Omental fat pad (tissue), 4 donors: ENCODE measurements at places on chromosomes 1 and 21.

GRCh38 chr1:159015440-159015909, 5.8 kb downstream of the IFI16 start:
- no peak for DNase-seq

DNA sequence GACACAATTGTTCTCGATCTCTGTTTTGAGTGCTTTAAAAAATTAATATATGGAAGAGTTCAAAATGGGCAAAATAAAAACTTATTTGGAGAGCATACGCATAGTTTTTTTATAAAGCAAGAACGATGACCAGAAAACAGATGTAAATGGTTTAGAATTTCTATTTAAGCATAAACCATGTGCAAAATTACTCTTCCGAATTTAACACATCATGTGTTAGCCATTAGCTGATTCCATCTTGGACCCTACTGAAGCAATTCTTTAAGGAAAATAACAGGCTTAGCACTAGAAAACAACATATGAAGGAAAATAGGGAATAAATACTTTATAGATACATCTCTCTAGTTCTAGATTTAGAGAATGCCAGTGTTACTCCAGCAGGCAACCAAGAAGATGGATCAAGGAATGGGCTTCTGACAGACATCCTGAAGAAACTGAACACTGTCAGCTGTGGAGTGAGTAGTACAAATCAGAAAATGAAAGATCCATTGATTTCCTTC, 26.7 kb downstream of the CDC7 start:
- DNase-seq: no peak

DNA sequence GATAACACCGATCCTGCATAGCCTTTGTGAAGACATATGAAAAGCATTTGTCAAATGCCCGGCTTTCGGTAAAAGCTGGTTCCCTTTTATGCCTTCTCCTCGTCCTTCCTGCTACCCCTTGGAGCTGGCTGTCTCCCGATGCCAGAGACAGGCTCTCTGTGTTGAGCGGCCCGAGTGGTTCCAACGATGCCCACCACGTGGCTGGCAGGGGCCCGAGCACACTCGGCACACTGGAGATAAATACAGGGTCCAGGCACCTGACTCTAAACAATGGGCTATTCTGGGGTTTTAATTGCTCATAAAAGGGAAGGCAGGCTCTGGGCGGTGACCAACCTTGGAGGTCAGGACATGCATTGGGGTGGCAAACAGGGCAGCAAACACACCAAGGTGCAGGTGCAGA, 207.1 kb downstream of the HIVEP3 start:
- no peak for DNase-seq

DNA sequence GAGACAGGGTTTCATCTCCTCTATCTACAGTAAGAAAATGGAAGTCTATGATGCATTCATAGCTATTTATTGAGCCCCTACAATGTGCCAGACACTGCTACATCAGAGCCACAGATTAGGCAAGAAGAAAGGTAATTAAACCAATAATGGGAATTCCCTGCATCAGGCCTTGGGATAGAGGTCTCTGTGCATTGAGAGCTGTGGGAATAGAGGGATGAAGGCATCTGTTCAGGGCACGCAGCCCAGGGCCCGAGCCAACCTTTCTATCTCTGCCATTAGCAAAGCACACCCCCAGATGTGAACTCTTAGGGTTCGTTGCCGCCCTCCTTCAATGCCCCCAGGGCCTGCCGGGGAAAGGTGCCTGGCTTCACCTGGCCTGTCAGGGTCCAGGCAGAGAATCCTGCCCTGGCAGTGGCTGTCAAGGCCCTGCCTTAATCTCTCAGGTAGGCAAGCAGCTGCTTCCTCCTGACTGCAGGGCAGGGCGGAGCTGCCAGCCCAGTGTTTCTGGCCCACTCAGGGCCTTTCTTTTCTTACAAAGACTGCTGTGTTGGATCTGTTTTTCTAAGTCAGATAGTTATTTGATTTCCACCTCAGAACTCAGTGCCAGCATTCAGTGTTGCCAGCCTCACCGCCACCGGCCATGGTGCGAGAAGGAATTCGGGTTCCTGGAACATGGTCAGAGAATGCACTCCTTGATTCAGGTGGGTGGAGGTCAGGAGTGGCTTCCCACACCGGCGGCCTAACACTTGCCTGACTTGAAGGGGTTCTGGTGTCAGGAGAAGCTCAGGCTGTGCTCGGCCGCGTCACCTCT, 76.1 kb downstream of the PGM1 start:
- DNase-seq: no peak

DNA sequence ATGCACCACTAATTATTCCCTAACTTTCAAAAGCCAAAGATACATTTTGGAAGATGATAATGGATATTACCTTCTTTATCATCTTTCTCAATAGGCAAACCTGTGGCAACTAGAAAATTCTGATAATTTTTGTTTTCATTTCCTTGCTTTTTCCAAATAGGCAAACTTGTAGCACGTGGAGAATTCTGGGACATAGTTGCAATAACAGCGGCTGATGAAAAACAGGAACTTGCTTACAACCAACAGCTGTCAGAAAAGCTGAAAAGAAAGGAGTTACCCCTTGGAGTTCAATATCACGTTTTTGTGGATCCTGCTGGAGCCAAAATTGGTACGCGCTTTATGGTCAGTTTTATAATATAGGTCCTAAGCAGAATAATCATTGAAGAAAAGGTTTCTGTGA, 1.5 kb downstream of the FPGT start:
- no peak for DNase-seq

DNA sequence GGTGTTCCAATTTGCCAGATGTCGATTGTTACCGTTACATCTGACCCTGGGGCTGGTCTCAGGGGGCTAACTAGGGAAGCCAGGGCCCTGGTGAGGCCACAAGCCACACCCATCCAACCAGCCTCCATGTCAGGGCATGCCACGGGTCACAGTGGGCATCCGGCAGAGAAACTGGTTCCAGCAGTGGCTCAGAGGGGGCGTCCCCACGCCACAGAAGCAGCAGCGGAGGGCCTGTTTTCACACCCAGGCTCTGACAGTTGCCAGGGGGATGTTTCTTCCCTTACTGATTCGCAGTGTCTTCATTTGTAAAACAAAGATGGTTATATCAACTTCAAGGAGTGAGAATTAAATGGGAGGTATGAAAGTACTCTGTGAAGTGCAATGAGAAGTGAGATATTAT, 75.0 kb upstream of the COX20 start:
- DNase-seq: no peak

DNA sequence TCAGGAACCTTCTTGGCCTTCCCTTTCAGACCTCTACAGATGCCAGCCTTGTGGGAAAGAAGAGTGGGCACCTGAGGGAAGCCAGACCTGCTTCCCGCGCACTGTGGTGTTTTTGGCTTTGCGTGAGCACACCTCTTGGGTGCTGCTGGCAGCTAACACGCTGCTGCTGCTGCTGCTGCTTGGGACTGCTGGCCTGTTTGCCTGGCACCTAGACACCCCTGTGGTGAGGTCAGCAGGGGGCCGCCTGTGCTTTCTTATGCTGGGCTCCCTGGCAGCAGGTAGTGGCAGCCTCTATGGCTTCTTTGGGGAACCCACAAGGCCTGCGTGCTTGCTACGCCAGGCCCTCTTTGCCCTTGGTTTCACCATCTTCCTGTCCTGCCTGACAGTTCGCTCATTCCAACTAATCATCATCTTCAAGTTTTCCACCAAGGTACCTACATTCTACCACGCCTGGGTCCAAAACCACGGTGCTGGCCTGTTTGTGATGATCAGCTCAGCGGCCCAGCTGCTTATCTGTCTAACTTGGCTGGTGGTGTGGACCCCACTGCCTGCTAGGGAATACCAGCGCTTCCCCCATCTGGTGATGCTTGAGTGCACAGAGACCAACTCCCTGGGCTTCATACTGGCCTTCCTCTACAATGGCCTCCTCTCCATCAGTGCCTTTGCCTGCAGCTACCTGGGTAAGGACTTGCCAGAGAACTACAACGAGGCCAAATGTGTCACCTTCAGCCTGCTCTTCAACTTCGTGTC, 995 bp upstream of the ZBTB48 start:
- DNase-seq: no peak

- peak; percentile 14 for DNase-seq
Measured at GRCh38 chr21:46117586-46118315, 19.8 kb downstream of the COL6A2 start.

- no peak for DNase-seq
Measured at GRCh38 chr1:178096421-178096820, 2.5 kb downstream of the RASAL2 start.

- no peak for DNase-seq
Measured at GRCh38 chr1:84073266-84073665, 70.8 kb upstream of the PRKACB start.

- no peak for DNase-seq
Measured at GRCh38 chr1:70916034-70916427, 131.6 kb downstream of the PTGER3 start.

DNA sequence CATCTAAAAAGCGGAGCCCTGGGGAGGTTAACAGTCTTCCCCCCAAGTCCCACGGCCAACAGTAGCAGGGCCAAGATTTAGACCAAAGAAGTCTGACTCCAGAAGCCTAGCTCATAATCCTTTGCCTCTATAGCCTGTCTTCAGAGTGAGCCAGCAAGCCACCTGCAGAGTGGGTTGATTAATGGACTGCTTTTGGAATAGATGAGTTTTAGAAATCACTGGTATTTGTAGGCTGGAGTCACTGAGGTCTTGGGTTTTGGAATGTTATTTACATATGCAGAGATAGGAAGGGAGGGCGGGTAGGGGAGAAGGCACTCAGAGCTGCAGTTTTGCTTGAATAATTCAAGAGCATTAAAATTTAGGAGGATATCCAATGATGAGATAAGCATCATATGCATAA, 90.8 kb upstream of the L1TD1 start:
- no peak for DNase-seq

- DNase-seq: no peak
Measured at GRCh38 chr1:225280563-225280962, 147.3 kb downstream of the LBR start.

DNA sequence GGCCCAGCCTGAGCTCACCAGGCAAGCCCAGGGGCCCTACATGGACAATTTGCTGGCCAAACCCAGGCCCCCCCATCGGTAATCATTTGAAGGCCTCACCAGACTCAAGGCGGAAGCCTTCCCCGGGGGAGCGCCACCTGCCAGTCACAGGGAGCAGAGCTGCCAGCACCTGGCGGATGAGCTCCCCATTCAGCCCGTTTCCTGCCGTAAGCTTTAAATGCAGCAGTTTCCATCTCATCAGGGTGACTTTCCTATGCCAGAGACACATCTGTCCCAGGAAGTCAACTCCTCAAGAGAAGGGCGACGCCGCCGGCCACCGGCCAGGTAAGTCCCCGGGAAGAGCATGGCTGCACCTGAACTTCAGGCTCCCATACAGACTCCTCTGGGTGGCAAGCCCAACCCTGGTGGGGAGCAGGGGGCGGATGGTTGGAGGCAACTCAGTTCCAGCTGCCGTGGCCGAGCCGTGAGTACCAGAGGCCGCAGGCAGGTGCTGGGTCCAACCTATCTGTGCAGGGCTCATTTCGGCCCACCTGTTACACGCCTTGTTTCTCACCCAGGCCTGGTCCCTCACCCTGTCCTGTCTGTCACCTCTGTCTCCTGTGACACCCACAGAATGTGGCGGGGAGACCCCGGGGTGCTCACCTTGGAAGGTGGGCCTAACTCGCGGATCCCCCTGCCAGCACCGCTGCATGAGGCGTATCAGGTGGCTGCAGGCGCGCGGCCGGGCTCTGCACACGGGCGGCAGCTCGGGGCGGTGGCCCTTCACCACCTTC, 20.7 kb downstream of the RIPK4 start:
- no peak for DNase-seq

GRCh38 chr21:43986544-43987451, 25.3 kb upstream of the TRAPPC10 start:
- DNase-seq: no peak

DNA sequence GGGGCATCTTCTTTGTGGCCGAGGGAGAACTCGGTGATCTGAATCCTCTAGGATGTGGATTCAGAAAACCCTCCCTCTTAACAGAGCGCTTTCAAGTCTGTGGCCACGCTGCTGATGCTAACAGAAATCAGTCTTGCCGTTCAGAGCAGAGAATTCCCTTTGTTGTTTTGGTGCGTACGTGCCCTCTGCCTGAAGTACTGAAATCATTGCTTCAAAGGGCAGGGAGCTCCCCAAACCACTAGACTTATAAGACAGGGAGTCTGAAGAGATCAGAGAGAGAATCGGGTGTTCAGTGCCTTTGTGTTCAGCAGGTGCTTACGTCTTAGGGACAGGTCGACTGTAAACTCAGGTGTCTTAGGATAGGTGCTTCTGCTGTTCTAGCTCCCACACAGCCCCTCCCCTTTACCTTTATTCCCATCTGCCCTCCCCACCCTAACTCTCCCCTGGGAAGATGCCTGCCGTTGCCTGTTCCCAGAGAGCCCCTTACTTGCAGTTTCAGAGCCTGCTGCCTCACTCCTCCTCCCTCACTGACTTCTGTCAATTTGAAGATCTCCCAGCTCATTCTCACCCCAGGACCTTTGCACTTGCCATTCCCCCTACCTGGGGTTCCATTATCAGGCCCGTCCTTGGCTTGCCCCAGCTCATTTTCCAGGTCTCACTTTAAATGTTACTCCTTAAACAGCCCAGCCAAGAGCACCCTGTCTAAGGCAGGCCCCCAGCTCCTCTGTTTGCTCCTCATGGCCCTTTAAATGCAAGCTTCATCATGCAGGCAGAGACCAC, 143.0 kb downstream of the CAMTA1 start:
- DNase-seq: no peak

DNA sequence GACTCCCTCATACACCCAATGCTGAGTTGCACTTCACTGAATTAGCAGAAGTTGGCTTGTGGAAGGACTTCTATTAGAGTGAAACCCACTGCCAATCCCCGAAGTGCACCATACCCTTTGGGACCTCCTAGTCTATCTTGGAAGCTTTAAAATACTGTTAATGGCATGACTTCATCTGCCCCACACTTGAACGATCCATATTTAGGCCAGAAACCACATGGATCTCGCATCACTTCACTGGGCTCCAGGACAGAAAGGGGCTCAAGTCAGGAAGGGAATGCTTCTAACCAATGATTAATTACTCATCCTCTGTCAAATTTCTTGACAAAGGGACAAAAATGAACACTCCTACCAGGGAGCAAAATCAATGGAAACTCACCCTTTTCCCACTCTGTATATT, 69.1 kb downstream of the BCAR3 start:
- no peak for DNase-seq

DNA sequence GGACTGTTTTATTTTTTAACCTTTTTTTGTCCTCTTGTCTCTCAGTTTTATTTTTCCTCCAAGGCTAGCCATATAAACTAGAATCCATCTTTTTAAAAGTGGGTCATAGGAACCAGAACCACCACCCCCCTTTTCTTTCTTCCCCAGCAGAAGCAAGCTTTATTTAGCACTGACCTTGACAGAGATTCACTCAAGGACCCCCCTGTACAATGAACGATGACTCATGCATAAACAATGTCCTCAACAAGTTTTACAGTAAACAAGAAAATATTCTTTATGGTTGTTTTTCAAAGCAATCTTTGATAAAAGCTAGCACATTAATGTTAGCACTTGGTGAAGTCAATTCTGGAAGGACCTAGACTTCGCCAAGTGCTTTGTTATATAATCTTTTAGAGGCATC, 14.1 kb downstream of the PKN2 start:
- DNase-seq: no peak

DNA sequence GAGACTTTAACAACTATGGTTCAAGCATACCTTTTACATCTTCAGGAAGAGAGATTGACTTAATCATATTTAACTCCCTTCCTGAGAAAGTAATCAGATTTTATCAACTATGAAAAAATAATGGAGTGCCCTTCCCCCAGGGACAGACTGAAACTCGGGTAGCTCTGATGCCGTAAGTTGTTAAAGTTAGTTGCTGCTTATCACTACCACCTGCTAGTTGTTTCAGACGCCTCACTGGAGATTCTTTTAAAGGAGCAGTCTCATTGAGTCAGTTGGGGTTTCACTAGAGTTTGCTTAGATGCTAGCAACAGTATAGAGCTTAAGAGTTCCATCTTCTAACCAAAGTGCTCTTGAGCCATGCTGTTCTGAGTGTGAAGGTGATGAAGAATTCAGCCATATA, 17.0 kb upstream of the TRAF5 start:
- no peak for DNase-seq
